T-cell (primary cell): ENCODE measurements at places on chromosomes 7 and 10. TPM values are rescaled to one million over a fixed set of nuclear protein-coding genes. Genes with fewer than 3 reads are reported as not detected.

The OGDHL gene
- total RNA-seq = 0.56 TPM

The GPR22 gene
- total RNA-seq = not detected

GRCh38 chr7:126223729-126224128 lies 1029.0 kb downstream of the GRM8 start:
- DNase-seq = no peak

The TDRD1 gene
- total RNA-seq = 0.13 TPM

DNA sequence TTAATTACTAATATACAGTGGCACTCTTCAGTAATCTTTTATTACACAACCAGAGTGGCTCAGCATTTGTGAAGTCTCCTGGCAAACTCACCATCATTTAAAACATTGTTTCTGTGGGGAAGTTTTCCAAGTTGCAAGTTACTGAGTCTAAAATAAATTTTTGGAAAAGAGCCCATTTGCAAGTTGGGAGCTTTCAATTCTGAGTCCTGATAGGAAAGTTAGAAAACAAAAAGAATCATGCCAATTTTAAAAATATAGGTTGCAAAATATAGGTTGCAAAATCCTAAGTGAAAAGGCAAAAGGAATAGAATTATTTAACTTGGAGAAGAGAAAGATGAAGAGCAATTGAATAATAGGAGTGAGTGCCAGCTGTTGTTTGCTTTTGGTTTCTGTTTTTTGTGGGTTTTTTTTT lies 378.8 kb upstream of the C7orf33 start:
- DNase-seq = no peak

The TRIM50 gene
- not detected for total RNA-seq

DNA sequence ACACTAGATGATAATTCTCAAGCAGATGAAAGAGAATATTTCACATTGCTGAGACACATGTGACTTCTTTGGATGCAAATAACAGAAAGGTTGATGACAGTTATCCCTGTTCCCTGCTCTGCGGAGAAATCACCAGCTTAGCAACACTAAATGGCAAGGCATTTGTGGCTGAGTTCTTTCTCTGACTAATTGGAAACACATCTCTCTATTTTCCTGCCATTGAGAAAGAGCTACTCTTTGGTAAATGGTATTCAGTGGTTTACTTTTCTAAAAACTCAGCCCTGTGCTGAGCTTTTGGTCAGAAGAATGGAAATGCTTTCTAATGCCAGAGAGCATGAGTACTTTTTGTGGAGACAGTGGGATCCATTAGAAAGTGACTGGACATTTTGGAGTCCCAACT lies 771.4 kb downstream of the LRMDA start:
- no peak for DNase-seq

The GPR26 gene
- not detected for total RNA-seq

- no peak for DNase-seq
Observed at GRCh38 chr7:92644406-92645113, 54.4 kb upstream of the FAM133B start.

The IFIT1 gene
- total RNA-seq = 5.5 TPM

The ACBD7 gene
- 0.28 TPM for total RNA-seq

- no peak for DNase-seq
Observed at GRCh38 chr10:48470115-48470892, 134.6 kb downstream of the ARHGAP22 start.

DNA sequence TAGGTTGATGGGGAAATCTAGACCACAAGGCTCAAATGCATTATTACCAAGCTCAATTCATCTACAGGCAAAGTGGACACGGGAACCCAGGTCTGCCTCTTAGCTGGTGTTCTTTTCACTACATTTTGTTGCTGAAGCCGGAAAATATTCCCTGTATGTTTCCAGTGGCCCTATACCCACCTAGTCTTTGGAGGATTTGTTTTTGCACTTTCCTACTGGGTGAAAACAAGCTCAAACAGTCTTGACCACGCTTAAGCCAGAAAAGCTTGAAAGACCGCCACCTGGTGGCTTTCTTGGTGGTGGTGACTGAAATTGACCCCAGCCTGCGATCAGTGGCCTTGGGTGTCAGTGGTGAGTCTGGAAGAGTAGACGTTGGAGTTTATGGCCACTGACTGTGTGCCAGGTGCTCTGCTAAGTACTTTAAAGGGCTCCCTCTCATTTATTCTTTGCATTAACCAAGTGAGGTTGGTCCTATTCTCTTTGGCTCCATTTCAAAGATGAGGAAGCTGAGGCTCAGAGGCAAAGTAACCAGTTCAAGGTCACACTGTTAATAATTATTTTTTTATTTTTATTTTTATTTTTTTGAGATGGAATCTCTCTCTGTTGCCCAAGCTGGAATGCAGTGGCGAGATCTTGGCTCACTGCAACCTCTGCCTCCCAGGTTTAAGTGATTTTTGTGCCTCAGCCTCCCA lies 11.1 kb upstream of the CRTAC1 start:
- DNase-seq = peak; percentile 14

- DNase-seq = no peak
Observed at GRCh38 chr10:12841826-12842225, 159.7 kb downstream of the CCDC3 start.

GRCh38 chr10:131888186-131888604 lies 12.6 kb upstream of the PPP2R2D start:
- no peak for DNase-seq

- DNase-seq = no peak
Observed at GRCh38 chr10:125599194-125599593, 83.8 kb downstream of the TEX36 start.

GRCh38 chr10:1172256-1172984 lies 116.2 kb downstream of the WDR37 start:
- DNase-seq = no peak

DNA sequence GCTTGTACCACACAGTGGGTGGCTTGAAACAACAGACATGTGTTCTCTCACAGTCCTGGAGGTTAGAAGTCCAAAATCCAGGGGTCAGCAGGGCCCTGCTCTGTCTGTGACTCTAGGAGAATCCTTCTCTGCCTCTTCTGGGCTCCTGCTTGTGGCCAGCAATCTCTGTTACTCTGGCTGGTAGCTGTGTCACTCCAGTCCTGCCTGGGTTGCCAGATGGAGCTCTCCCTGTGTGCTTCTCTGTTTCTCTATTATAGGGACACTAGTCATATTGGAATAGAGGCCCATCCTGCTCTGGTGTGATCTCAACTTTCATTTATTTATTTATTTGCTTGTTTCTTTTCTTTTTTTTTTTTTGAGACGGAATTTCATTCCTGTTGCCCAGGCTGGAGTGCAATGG lies 276.6 kb upstream of the GALNT17 start:
- no peak for DNase-seq

- DNase-seq = no peak
Observed at GRCh38 chr10:120735773-120736371, 115.3 kb upstream of the WDR11 start.

DNA sequence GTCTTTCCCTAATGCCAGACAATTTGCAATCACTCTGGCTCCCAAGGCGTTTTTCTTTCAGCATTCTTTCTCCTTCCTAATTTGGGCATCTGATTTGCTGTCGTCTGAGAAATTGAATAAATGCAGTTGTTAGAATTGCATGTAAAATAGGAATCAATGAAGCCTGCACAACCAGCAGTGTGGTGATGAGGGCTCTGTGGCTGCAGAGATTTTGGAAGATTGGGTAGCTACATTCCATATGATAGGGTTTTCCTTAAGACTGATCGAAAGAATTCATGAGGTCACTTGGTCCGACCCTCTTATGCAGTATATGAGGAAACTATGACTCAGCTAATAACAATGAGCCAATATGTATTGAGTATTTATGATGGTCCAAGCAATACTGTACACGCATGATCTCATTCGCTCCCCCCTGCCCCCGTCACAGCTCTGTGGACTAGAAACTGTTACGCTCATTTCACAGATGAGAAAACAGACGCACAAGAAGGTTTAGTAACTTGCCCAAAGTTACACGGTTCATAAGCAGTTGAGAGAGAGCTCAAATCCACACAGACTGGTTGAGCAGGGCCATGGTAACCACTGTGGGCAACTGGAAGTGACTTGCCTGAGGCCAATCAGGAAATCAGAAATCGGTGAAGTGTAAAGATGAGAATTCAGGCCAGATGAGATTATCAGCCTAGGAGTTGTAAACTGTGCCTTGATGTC lies 527.2 kb downstream of the GATA3 start:
- DNase-seq = no peak

DNA sequence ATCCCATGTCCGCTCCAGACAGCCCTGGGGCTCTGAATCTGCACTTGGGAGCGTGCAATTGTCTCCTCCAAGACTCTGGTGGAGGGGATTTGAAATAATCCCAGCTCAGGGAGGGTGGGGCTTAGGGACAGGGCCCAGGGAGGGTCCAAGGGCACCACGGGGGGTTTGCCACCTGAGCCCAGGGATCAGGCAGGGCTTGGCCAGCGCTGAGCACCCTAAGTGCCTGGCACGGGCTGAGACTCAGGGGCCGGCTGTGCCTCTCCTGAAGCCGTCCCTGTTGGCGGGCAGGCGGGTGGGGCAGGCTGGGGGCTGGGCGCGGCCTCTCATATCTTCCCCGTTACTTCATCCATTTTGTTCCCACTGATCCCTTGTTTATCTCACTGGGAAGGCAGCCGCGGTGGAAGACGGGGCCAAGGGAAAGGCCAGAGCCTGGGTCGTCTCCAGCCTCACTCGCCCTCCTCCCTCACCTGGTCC lies 41.8 kb upstream of the ELN start:
- no peak for DNase-seq

The IPMK gene
- total RNA-seq = 5.3 TPM

The ZNF32 gene
- total RNA-seq = 34.8 TPM

DNA sequence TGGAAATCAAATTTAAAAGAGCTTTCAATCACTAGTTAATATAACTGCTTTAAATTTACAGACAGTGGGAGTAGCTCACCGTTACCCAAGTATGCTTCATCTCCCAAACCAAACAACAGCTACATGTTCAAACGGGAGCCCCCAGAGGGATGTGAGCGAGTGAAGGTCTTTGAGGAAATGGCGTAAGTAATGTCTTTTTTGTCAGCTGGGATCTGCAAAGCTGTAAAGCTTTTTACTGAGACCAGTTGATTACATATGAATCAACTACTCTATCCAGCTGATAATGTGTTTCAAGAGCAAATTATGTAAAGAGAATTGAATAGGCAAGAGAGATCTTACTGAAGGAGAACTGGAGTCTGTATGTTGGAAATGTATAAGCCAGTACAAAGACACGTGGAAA lies 116.2 kb downstream of the GLCCI1 start:
- no peak for DNase-seq

DNA sequence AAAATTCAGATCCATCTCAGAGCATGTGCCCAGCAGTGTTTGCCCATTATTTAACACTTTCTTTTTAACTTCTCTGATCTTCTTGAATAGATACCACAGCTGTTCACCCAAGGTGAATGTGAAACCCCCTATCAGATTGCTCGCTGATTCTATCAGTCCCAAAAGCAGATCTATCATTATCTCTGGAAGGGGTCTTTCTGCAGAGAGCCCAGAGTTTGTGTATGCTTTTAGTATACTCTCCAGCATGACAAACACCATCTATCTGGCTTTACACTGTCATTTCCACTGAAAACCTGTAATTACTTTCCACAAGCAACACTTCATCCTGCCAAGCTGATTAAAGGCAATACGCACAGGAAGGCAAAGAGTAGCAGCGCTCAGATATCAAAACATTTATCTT lies 168.2 kb downstream of the CACNA2D1 start:
- DNase-seq = no peak

The CNPY1 gene
- not detected for total RNA-seq
